Astrocyte of the cerebellum (primary cell): ENCODE measurements at places on chromosomes 2 and 18.

DNA sequence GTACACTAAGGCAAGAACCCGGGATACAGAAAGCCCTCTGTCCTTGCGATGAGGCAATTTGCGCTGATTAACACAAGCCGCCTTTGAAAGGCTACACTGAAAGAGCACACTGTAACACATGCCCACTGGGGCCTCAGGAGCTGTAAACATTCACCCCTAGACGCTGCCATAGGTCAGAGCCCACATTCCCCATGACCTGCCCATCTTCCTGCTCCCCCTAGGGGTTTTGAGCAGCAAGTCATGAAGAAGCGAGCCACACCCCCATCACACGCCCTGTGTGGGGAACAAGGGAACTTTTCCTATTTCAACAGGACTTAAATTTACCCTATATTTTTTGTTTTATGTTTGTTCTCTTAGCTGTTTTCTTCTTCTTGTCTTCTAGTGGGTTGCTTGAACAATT is 47.8 kb upstream of the SLC4A10 start:
- DNase-seq: no peak

DNA sequence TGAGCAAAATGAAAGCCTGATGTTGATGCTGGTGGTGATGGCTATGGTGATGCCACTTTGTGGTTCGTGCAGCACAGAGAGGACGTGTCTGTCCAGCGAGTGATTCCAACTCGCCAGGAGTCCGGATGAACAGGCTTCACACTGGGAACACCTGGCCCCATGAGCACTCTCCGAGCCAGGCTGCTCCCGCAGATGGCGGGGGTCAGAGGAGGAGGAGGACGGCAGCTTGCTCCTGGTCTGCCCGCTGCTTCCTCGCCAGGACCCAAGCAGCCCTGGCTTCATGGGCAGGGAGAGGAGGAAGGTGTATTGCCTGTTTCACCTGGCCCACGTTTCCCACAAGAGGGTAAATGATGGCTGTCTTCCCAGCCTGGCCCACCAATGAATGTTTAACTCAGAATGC is 121.6 kb downstream of the MTCL1 start:
- DNase-seq: no peak

DNA sequence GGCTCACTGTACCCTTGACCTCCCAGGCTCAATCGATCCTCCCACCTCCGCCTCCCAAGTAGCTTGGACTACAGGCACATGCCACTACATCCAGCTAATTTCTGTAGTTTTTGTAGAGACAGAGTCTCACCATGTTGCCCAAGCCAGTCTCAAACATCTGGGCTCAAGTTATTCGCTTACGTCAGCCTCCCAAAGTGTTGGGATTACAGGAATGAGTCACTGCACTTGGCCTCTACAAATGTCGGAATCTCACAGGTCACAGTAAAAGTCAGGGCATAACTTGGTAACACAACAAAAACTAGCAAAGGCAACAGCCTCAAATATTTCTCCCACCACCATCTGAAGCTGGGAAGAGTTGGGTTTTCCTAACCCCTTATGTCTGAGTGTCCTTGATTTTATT is 25.3 kb downstream of the SCG2 start:
- DNase-seq: peak; percentile 91

GRCh38 chr2:12043131-12043530 is 296.7 kb downstream of the LPIN1 start:
- no peak for DNase-seq

DNA sequence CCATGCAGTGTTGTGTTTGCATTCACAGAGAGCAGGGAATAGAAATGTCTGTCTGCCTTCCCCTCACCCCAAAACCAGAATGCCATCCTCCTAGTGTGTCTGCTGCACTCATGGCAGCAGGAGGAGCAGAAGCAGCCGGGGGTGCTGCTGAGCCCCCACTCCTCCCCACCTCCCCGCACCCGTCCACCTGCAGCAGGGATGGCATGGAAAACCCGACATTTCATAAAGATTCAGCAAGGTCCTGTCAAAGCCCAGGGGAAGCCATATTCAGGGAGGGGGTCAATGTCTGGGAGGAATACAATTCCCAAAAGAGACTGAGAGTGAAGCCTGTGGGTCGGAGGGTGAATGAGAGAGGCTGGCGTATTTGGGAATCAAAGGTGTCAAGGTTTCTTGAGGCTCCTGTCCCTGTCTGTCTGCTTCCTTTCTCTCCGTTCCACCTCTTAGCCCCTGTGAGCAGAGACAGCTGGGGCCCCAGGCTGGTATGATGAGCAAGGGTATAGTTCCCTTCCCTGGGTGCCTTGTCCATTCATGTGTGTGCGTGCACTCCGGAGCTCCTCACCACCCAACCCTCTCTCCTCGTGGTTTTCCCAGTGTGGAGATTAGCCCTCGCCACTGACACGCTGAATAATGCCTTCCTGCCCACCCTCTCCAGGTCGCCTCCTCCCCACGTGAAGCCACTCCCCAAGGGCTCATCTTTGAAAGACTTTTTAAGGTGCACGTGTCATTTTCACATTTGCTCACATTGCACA is 133.5 kb upstream of the ZNF236 start:
- no peak for DNase-seq

- DNase-seq: peak; percentile 8
Measured at GRCh38 chr18:76573325-76574025, 78.4 kb upstream of the ZNF516 start.

GRCh38 chr2:160612266-160612856 is 118.8 kb upstream of the RBMS1 start:
- peak; percentile 89 for DNase-seq

DNA sequence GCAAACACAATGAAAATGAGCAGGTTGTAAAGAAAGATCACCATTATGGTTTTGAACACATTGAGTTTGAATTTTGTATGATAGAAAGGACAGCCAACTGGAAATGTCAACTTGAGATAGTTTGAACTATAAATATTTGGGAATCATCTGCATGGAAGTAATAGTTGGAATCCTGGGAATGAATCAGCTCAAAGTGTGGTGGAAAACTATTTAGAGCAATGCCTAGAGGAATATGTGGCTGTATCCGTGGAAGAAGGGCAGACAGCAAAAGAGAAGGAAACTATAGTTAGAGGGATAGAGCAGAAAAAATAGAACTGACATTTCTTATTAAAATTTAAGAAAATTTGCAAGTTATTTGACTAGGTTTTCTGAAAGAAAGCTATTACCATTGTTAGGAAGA is 112.5 kb upstream of the OTX1 start:
- DNase-seq: peak; percentile 6

- DNase-seq: no peak
Measured at GRCh38 chr18:67463829-67464228, 52.7 kb downstream of the DSEL start.

- peak; percentile 6 for DNase-seq
Measured at GRCh38 chr2:222641336-222641735, 14.6 kb downstream of the FARSB start.

DNA sequence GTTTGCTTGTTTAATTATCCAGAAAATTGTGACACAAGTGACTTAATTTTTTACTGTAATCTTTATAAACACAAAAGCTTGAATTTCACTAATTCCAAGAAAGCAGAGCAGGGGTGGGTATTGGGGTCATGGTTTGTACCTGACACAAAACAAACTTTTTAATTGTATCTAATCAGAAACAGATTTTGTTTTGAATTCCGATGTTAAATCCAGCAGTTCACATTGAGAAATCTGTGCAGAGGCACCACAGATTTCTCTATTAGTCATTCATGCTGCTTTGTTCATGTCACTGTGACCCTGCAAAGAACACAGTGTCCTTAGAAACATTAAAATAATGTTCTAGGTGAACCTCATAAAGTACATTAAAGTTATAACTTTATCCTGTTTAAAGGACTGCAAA is 443.4 kb downstream of the NYAP2 start:
- DNase-seq: peak; percentile 49

DNA sequence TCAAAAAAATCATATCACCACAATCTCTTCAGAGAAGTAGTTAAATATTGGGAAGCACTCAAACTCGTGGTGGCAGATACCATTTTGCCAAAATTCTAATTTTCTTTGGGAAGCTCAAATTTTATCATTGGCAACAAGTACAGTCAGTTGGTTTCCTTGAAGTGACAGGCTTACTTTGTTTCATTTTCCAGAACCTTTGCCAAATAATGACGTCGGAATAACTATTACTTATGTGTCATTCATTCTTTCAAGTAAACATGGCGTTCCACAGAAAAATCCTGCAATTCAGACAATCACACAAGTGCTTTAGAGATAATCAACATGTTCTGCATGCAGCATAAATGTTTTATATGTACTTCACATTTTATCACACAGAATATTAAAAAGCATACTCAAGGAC is 5.4 kb downstream of the TTLL4 start:
- DNase-seq: no peak

- no peak for DNase-seq
Measured at GRCh38 chr2:108612514-108613183, 78.4 kb downstream of the LIMS1 start.

- DNase-seq: no peak
Measured at GRCh38 chr2:9967053-9967775, 15.7 kb downstream of the GRHL1 start.

DNA sequence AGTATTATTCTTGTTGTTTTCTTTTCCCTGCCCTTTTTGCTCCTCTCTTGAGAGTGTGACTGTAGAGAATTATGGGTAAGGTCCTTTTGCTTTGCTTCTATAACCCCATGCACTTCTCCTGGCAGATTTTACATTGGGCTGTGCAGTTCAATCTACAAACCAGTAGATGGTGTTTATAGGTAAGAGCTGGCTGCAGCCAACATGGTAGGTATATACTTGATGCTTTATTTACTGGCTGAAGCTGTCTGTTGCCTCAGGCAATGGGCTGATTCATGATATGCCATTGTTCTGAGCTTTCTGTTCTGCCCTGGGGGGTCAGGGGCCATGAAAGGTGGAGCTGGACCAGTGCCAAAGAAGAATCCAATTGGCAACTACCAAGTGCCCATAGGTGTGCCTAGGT is 48.3 kb upstream of the MYL1 start:
- no peak for DNase-seq

- no peak for DNase-seq
Measured at GRCh38 chr2:218658671-218659257, 659 bp downstream of the ZNF142 start.

DNA sequence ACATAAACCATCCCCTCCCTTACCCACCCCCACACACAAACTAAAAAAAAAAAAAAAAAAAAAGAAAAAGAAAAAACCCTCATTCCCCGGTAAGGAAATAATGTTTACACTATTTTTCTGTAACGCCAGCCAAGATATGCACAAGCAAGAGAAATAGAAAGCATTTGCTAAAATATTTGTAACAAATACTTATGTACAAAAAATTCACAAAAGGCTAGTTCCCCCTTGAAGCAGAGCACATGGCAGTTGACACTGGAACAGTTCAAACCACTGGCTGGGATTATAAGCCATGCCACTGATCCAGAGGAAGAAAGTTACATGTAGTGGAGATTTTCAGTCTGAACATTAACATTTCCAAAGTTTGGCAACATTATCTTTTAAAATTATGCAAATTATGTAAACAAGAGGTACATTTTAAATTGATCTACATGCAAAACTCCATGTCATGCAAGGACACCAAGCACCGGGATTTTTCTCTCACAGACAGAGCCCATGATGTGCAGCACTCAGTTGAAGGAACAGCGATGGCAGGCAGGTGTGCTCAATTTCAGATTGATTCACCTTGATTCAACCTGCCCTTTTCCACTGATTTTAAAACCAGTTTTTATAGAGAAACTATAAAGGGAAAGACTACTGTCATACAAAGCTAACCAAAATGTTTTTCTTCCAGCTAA is 21.4 kb downstream of the PNO1 start:
- DNase-seq: no peak

DNA sequence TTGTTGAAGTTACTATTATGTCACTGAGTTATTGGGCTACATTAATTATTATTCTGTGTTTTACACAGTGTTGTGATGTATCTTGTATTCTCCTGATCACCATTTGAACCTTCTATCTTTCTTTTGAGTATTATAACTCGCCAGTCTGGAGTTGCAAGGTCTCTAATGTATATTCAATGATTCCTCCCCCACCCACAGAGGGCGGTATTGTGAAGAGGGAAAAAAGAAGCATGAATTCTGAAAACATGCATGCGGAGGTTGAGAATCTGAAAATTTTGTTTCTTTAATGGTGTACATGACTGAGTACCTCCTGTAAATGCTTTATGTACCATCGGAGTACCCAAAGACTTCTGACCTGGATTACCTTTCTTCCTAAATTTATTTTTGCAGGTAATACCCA is 266.6 kb downstream of the NR4A2 start:
- no peak for DNase-seq

DNA sequence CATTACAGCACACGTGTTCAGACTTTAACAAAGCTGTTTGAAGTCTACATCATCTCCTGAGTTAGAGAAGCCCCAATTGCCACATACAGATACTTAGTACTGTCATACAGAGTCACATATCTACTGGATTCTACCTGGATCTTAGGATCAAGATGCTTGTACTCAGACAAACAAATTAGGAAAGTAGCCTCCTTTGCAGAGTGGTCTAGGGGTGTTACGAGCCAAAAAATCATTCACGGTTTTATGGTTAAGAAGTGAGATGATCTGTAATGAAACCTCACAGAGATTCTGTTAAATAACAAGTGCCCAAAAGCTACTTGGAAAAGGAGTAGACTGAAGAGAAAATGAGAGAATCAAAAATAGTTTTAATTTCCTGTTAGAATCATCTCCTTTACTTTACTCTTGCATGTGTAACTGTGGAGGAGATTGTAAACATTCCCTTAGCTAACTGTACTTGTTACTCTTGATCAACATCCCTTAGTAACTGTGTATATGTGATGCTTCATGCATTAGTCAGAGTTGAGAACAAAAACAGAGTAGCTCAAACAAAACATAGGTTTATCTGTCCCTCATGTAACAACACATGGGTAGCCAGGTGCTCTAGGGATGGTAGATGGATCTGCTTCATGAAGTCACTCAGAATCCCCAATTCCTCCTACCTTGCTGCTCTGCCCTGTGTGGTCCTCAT is 16.4 kb upstream of the IL1RL1 start:
- DNase-seq: no peak

DNA sequence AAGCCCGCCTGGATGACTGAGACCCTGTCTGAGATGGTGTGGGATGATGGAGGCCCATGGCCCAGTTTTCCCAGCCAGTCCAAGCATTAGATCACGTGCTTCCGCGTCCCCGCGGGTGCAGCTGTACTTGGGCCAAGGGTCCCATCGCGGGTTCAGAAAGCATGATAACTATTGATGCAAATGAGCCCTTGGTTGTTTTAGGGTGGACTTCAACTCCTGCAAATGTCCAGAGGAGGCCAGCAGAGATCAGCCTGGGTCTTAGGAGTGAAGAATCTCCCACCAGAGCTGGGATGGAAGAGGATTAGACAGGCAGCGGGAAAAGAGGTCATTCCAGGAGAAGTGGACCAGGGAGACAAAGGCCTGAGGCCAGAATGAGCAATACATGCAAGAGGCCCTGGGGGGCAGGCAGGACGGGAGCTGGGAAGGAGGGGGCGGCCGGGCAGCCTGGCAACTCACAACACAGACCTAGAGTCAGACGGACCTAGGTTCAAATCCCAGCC is 89.9 kb upstream of the TMEM247 start:
- DNase-seq: no peak
